ENCODE measurements at places on chromosomes 2 and 18.

DNA sequence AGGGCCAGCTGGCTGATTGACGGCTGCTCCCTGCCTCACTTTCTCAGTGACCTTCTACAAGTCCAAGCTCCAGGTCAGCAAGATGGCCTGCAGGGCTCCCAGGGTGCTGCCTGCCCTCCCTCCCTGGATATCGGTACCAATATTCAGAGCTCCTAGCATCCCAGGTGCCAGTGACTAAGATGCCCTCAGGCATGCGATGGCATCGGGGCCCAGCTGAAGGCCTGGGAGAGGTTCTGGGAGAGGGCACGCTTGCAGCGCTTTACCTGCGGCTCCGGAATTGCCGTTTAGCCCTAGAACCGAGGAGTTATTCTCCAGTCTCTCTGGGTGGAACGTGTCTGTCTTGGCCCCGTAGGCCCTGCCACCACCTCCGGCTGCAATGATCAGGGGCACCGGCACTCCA is 116.8 kb downstream of the CLIP4 start:
- no peak for DNase-seq

DNA sequence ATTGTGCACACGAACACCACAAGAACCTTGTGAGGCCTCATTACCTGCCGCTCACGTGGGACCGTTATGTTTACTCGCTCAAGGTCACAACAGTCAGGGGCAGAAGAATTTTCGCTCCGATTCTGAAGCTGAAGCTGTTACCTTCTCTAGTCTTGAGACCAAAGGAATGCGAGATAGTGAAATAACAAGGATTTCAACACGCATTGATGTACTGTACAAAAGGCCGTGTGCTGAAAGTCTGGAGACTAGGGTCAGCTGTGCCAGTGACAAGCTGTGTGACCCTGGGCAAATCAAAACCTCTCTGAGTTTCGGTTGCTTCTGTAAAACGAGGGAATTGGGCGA is 583 bp downstream of the NEMP2 start:
- no peak for DNase-seq

DNA sequence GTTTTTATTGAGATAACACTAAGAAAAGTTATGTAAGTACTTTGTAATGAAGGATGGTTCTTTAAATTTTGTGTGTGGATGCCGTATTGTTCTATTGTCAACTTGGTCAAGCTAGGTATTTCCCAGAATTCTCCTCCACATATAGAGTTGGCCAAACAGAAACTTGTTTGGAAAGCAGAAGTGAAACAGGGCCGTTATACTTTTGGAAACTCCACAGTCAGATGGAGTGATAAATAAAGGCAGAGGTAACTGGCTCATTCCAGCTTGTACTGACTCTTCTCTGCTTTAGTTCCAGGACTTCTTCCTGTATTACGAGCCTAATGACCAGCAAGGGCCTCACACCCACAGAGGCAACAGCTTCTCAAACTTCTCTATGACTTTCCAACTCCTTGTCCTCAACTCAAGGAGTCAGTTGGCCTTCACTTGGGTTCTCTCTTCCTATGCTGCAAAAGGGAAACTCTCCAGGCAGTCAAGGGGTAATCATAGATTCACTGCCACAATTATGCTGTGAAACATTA is 16.4 kb upstream of the STARD7 start:
- peak; percentile 93 for DNase-seq

DNA sequence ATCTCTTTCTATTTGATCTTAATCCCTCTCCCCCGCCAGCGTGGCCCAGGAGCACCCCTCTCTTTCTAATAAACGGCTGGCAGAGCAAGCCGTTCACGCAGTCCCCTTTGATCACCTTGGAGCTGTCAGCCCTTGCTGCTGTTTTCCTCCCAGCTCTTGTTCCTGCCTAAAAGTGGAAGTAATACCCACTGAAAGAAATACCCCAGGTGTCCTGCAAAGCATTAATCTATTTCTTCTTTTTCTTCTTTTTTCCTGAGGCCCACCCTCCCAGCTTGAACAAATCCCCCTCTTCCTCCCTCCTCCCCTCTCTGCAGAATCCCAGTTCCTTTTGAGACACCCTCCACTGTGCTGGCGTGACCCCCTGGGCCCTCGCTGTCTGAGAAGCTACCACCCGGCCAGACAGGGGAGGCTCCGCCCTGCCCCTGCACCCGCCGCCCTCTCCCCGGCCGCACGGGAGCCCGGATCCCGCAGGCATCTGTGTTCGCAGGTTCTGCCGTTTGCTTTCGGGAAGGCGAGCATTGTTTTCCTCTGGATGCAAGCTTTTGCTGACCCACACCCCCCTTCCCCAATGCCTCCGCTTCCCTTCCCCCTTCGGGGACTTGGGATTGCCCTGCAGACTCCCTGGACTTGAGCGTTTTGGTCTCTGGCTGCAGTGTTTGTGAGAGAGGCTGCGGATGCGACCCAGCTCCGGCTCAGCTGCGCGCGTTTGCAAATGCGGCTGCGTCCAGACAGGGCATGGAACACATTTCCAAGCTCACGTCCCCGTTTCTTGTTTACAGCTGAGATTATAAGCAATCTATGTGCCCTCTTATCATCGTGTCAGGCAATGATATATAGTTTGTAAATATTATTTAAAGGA is 631.5 kb downstream of the NYAP2 start:
- DNase-seq: peak; percentile 26

GRCh38 chr2:44573996-44574395 is 212.2 kb downstream of the CAMKMT start:
- DNase-seq: peak; percentile 58

GRCh38 chr2:118095610-118096009 is 7.3 kb downstream of the INSIG2 start:
- peak; percentile 30 for DNase-seq

DNA sequence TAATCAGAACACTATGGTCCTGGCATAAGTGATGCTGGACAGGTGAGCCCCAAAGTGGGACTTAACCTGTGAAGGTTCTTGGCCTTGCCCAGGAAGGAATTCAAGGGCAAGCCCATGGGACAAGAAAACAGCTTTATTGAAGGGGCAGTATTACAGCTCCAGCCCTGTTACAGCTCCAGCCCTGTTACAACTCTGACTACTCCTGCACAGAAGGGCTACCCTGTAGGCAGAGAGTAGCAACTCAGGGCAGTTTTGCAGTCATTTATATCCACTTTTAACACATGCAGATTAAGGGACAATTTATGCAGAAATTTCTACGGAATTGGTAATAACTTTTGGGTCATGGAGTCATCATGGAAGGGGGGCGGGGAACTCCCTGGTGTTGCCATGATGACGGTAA is 15.7 kb downstream of the IL37 start:
- no peak for DNase-seq

DNA sequence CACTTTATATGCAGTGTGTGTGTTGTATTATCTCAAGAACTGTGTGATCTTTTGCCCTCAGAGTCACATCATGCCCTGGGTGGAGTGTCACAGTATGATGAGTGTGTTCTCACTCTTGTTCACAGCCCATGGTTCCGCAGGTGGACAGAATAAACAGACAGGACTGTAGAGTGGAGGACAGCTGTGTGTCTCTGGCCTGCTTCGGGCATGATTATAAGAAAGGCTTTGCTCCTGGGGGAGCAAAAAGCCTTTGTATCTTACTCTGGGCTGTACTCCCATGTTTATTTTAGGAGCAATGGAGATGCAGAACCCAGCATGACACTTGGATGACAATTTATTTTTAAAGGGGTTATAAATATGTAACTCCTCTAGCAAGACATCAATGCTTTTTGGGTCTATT is 371.7 kb upstream of the MEX3C start:
- DNase-seq: no peak

GRCh38 chr18:31942291-31942998 is 483 bp downstream of the TRAPPC8 start:
- peak; percentile 79 for DNase-seq

DNA sequence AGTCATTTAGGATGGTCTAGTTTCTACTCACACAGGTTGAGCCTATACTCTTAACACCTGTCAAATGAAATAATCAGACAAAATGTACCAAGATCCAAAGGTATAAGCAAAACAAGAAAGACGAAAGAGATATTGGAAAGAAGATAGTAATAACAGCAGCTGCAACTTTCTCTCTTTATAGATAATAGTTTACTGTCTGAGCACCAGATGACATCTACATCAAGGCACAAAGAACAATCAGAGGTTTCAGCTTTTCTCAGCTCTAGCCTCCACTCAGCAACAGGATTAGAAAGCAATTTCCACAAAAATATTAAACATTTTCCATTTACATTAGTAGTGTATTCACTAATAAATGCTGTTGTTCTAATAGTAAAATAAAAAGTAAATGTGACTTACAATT is 66.3 kb downstream of the RTTN start:
- no peak for DNase-seq

DNA sequence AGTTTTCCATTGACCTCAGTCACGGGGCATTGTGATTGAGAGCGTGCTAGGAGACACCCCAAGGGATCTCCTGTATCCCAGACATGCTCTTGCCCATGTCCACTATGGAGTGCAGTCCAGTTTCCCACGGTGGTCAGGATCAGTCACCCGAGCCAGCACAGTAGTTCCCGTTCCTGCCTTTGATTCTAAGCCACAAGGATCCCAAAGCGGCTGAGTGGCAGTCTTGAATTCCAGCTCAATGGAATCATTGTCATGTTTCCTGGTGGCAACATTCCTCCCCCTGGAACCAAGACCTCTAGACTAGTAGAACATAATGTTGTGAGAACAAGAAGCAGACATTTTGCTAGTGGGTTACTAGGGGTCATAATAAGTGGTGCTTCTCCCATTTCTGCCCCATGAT is 154.3 kb downstream of the SEPTIN10 start:
- DNase-seq: no peak

DNA sequence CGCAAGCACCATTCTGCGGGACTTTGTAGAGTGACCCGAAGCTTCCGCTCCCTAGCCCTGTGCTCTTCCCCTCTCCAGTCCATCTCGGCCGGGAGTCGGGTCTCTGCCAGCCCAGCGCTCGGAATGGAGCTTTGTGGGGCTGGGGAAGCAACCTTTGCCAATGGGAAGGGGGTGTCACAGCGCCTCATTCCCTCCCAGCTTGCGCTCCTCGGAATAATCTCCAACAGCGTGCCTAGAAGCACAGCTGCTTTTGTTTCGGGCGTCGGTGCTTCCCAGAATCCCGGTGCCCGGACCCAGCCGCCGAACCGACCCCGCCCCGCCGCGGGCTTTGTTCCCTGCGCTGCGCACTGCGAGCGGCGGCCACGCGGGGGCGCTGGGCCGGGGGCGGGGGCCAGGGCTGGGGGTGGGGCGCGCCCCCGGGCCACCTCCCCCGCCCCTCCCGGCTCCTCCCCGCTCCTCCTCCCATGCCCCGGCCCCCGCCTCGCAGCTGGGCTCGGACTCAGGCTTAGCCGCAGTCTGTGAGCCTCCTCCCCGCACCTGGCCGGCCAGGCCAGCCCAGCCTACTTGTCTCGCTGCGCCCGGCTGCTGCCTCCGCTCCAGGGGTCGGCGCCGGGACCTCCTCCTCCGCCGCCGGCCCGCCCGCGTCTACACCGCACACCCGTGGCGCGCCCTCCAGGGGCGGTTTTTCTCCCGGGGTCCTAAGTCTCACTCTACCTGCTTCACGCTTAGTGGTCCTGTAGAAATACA is 77.7 kb upstream of the SMAD2 start:
- no peak for DNase-seq

- no peak for DNase-seq
Measured at GRCh38 chr2:128687565-128687964, 368.9 kb upstream of the HS6ST1 start.
